ENCODE measurements at places on chromosomes 5 and 9. TPM values are rescaled to one million over a fixed set of nuclear protein-coding genes. Genes with fewer than 3 reads are reported as not detected.

The PRR16 gene
- polyA plus RNA-seq, result 19.3 TPM

- no peak for DNase-seq
Observed at GRCh38 chr9:72211047-72211446, 61.8 kb downstream of the GDA start.

DNA sequence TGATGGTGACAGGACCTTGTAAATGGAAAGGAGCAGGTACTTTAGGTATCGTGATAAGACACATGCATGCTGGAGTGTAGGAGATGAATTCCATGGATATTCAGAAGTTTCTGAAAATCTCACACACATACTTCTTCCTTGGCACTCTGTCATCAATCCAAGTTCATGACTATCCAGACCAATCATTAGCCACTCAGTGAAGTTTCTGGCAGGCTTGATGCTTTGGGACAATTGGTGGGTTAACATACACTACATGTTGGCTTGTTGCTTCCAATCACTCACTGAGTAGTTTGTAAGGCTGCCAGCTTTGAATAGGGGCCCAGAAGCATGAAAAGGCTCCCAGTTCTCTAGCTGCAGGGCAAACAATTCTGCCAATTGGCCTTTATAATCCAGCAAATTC, 147.6 kb downstream of the CEMIP2 start:
- no peak for DNase-seq

DNA sequence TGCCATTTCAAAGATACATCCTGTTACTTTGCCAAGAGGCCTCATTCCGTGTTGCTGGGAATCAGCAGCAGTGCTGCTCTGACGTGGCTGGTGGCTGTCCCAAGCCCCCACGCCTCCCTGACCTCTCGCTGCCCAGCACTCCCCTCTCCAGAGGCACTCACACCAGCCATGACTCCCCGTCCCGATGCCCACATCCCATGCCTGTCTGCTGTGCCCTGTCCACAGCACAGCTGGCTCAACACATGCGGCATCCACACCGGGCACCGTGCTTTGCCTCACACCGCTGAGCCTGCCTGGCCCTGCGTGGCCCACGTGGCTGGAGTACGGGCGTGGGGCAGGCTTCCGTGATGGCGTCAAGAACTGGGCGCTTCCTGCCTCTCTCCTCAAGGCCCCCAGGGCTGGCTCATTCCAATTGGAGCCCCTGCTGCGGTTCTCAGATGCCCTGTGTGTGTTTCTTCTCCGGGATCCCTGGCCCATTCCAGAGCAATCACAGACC, 7.8 kb upstream of the LCN1 start:
- no peak for DNase-seq

- DNase-seq, result no peak
Observed at GRCh38 chr5:43315263-43315662, 2.1 kb upstream of the HMGCS1 start.
